ENCODE measurements at places on chromosomes 2 and 18. TPM values are rescaled to one million over a fixed set of nuclear protein-coding genes. Genes with fewer than 3 reads are reported as not detected.
A peak's percentile ranks its signal among the peaks of the same experiment; 100 is the strongest.

DNA sequence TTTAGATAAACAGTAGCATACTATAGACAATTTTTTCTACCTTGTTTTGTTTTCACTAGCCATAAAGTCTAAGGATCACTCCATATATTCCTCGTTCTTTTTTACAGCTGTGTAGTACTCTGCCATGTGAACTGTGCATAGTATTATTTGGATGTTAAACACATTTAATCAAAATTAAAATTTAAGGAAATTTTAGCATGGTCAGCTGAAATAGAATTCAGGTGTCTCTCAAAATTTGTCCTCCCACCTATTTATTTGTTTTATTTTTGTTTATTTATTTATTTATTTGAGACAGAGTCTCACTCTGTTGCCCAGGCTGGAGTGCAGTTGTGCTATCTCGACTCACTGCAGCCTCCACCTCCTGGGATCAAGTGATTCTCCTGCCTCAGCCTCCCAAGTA, 46.4 kb upstream of the AAK1 start:
- no peak for DNase-seq

DNA sequence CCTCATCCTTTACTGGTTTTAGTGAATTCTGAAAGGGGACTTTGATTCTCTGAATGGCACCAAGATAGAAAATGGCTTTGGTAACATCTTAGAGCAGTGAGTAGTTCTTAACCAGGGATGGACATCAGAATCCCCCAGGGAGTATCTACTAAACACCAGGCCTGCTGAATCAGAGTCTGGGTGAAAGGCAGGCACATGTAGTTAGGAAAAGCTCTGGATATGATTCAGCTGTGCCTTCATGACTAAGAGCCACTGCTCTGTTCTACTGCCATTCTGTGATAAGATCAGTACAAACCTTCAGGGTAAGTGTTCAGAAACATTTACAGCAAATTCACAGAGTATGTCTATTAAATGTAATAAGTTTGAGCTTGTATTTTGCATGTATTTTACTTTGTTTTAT, 46.2 kb upstream of the B3GNT2 start:
- no peak for DNase-seq

GRCh38 chr2:149873936-149874335, 286.4 kb upstream of the MMADHC start:
- no peak for DNase-seq

GRCh38 chr18:58682429-58683069, 11.3 kb downstream of the MALT1 start:
- DNase-seq: peak; percentile 75

DNA sequence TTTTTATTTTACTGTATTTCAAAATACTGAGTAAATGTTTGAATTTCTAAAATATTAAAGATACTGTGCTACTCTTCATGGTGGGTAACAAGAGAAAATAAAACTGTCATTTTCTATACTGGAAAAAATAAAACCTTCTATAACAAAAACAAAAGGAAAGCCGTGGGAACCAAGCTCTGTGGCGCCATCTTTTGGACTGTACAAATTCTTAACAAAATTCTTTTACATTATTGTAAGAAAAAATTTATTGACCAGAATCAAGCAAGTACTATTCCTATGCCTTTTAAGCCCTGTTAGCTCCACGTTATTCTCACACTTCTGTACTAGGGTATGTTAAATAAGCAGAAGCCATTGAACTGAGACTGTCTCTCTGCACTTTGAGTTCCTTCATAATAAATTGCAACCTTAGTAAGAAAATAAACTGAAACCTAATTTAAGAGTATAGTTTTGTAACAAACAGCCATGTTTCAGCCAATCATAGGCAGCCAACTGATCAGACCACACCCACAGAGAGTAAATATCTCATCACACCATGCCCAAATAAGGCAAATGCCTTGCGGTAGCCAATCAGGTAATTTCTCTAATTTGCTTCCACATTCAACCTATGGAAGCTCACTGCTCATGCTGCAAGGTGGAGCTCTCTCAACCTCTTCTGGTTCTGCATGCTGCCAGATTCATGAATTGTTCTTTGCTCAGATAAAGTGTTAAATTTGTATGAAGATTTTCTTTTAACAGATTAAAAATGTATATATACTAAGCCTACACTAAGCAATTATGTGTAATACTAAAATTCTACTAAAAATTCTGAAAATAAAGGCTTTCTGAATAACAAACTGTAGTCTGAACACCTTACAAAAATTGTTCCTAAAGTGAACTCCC, 42.2 kb downstream of the HIBCH start:
- DNase-seq: peak; percentile 48

DNA sequence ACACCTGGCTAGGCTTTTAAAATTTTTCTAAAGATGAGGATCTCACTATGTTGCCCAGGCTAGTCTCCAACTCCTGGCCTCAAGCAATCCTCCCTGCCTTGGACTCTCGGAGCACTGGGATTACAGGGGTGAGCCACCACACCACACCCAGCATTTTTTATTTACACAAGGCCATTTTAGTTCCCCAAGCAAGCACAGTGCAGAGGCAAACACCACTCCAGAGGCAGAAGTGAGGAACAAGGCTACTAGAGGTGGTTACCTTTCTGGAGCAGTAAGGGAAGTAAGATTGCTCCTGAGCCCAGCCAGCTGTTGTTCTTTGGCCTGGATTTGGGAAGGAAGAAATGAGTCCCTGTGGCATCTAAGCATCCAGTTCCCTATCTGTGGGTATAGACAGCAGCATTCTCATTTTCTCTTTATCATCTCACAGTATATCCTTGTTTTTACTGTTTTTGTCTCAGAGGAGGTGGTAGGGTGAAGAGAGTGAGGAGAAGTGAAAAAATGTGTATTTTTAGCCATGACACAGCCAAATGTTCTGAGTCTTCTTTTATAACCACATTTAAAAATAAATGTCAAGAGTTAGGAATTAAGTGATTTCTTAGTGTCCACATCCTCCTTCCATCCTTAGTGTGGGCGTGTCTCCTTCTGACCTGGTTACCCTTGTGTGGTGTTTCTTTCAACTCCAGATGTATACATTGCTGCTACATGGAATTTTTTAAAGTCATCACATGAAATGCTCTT, 10.5 kb upstream of the TTC39C start:
- DNase-seq: no peak

DNA sequence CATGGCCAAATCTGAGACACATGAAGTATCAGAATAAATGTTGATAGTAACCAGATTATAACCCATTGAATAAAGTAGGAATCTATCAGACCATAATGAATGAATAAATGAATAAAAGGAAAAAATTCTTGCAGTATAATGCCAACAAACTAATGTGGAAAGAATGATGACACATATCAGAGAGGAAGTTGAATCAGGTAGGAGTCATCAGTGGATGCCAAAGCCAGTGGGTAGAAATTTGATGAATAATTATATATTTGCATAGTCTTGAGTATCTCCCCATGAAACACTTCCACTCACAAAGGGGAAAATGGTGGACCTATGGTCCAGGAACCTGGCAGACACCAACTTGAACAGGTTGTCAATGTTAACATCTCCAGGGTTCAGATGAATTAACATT, 68.6 kb downstream of the GALNT3 start:
- peak; percentile 18 for DNase-seq

GRCh38 chr18:41872206-41872605, 82.8 kb upstream of the PIK3C3 start:
- DNase-seq: no peak

DNA sequence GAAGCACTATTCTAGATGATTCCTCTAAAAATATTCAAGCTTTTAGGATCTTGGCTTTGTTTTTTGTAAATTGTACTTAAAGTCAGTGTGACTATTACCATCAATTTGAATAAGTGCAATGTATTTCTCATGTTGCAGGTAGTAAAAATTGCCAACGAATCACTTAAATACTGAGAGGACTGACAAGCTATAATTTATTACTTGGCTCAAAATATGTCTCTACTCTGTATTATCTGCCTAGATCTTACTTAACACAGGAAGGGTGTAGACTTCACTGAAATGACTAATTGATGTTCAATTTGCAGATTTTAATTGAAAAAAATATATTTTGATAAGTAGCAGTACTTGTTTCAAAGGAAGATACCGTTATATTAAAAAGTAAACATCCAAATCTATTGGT, 202.3 kb downstream of the SLC8A1 start:
- no peak for DNase-seq

DNA sequence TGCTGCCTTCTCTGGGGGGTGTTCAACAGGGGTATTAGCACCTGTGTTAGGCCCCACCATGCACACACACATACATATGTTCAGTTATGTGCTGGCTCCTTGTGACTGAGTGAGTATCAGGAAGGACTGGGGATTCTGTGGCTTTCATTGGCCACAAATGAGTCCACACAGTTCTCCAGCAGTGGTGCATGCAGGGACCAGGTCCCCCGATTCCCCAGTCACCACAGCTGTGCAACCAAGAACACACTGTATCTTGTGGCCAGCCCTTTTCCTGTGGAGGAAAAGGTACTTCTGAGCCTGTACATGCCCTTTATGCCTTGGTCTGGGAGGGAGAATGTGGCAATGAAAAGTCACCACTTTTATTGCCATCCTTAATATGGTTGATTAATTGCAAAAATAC, 74.9 kb upstream of the KLF7 start:
- no peak for DNase-seq

DNA sequence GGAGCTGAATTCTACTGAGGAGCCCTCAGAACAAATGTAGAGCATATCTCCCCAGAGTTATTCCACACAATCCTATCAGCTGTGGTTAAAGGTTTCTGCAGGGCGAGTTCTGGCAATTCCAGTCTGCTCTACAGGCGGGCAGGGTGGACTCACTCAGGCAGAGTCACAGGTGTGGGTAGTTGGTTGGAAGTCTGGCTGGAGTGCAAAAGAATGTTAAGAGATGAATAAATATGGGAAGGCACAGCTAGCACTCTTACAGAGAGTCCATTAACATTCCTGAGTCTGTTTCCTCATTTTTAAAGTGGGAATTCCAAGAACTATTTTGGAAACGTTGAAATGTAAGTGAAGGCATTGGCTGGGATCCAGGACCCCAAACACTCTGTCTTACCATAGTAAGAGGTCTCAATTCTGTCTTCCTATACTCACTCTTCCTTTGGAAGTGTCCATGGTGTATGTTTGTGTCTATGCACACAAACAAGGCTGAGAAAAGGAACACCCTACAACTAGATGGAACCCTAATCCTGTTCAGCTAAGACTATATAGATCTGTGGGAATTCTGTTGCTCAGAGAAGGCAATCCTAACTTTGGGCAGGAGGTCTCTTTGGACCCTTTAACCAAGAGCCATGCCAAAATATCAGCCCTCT, 63.3 kb upstream of the AQP4 start:
- DNase-seq: no peak

- no peak for DNase-seq
Observed at GRCh38 chr2:16038621-16039020, 98.3 kb downstream of the MYCN start.

DNA sequence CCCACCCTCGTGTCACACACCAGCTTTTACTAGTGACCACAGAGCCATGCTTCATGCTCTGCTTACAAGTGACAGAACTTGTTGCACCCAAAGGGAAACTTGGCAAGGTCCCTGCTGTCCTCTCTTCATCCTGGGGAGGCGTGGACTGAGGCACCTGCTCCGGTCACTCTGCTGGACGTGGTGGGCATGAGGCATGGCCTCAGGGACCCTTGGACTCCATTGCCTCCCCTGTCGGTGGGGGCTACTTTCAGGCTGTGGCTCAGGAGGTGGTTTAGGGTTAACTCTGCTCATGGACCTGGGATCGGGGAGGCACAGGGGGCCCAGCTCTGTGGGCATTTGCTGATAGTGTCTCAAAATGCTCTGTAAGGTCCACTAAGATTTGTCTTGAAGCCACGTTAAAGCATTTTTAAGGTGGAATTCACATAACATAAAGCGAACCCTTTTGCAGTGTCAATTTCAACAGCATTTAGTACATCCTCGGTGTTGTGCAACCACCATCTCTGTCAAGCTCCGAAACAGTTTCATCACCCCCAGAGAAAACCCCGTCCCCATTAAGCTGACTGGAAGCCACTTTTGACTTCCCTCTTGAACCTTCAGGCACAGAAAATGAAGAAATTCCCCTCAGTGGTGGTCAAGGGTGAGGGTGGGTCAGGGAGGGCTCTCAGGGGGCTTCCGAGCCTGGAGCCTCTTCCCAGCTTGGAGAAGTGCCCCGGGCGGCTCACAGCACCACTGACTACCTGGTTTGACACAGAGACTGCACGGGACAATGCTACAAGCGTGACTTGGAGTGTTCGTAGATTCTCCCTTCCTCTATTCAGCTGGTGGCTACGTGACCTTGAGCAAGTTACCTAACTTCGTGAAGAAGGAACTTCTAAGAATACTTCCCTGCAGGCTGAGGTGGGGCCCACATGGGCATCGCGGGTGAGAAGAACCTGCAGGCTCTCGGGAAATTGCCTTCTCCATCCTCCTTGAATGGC, 100.0 kb upstream of the HDAC4 start:
- no peak for DNase-seq

GRCh38 chr18:63140997-63141777, 178.4 kb downstream of the BCL2 start:
- no peak for DNase-seq

DNA sequence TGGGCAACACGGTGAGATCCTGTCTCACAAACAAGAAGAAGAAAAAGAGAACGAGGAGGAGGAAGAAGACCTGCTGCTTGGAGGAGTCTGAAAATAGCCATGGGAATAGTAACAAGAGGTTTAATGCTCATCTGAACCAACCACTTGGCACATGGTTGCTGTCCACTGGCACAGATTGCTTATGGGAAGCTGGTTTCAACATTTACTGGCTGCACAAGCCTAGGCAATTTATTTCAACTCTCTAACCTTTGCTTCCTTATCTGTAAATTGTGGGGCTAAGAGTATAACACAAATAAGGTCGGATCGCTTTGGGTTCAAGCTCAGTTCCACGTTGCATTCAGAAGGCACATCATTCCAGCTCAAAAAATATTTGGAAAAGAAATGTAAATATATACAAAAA, 14.2 kb upstream of the RHOB start:
- DNase-seq: no peak

DNA sequence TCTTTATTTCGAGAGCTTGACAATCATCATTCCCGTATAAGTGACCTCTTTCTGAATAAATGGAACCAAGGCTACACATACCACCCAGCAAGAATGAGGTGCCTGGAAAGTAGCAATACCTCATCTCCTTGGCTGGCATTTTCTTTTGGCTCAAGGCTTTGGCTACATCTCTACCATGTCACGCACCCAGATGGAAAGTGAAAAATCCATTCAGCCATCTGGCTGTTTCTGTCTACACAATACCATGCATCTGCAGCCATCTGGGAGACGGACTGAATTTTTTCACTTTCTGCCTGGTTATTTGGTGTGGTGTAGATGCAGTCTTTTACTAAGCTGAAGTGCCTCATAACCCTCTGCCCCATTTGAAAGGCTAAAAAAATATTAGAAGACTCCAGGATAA, 566.9 kb downstream of the BCL11A start:
- DNase-seq: no peak

- DNase-seq: peak; percentile 18
Observed at GRCh38 chr2:88190808-88191721, 20.9 kb downstream of the THNSL2 start.

- DNase-seq: peak; percentile 90
Observed at GRCh38 chr2:64330281-64331113, 123.5 kb upstream of the LGALSL start.

PPP1R7 gene
- total RNA-seq: 45.0 TPM

ACMSD gene
- not detected for total RNA-seq

PIK3C3 gene
- total RNA-seq: 32.5 TPM

UGT1A4 gene
- total RNA-seq: not detected

MC2R gene
- total RNA-seq: not detected

SRD5A2 gene
- total RNA-seq: not detected
